ENCODE measurements at places on chromosomes 4 and X.

- DNase-seq, result no peak
Observed at GRCh38 chr4:56681158-56681852, at the start of gene HOPX. HOPX (minus strand) TSS chr4:56681296; CDS start chr4:56657816, 23,480 bp downstream.

- no peak for DNase-seq
Observed at GRCh38 chr4:126221717-126222340, 907.1 kb downstream of the FAT4 start.

- DNase-seq, result no peak
Observed at GRCh38 chr4:18512718-18513117, 491.2 kb upstream of the LCORL start.

DNA sequence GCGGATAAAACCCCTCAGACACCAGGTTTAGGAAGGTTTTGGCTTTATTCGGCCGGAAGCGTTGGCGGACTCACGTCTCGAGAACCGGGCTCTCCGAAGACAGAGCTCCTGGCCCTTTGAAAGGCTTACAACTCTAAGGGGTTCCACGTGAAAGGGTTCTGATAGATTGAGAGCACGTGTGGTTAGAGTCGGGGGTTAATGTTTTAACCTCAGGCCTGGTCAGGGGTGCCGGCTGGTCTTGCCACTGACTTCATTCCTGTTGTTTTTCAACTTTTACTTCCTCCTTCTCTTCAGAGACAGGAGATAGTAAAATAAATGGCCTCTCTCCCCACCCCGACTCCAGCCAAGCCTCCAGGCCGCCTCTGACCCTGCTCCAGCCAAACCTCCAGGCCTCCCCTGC, 4.7 kb upstream of the ASMT start:
- DNase-seq, result no peak

- DNase-seq, result no peak
Observed at GRCh38 chr4:6011686-6012085, 6.5 kb downstream of the C4orf50 start.

GRCh38 chr4:24413311-24413784, 171.0 kb downstream of the DHX15 start:
- no peak for DNase-seq

DNA sequence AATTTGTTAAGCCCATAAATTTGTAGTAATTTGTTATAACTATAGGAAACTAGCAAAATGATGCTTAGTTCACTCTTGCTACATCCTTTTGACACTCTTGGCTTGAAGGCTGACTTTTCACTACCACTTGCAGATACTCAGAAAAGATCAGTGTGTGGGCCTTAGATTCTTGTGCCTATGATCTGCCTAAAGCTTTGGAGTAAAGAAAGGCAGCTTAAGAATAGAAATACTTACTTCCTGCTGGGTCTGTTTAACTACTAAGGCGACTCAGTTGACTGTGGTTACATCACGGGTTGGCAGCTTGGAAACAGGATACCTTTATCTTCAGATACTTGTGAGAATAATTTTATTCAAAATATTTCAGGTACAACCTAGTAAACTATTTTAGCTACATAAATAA, 201.4 kb upstream of the FMR1 start:
- no peak for DNase-seq
